Activated CD4-positive, CD25-positive, alpha-beta regulatory T cell (primary cell): ENCODE measurements at places on chromosomes 16 and 17.

- no peak for DNase-seq
Observed at GRCh38 chr17:4214157-4214556, 49.6 kb downstream of the ANKFY1 start.

GRCh38 chr16:15642557-15643047, 352 bp downstream of the MARF1 start:
- peak; percentile 75 for DNase-seq

GRCh38 chr16:19735074-19735867, 17.2 kb downstream of the IQCK start:
- no peak for DNase-seq

- no peak for DNase-seq
Observed at GRCh38 chr16:55088098-55088497, 157.4 kb downstream of the IRX5 start.

DNA sequence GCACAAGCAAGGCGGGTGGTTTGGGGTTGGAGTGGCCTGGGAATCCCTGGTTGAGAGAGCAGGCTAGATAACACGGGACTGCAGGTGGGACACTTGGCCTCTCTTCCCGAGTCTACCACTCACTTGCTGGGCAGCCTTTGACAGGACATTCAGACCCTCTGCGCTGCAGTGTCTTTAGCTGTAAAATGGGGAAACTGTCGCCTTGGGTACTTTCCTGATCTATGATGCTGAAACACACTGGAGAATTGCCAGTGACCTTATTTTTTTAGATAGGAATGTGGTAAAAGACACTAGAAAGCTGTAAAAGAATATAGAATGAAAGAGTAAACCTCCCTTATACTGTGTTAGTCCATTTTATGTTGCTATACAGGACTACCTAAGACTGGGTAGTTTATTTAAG, 30.5 kb downstream of the KSR1 start:
- no peak for DNase-seq

DNA sequence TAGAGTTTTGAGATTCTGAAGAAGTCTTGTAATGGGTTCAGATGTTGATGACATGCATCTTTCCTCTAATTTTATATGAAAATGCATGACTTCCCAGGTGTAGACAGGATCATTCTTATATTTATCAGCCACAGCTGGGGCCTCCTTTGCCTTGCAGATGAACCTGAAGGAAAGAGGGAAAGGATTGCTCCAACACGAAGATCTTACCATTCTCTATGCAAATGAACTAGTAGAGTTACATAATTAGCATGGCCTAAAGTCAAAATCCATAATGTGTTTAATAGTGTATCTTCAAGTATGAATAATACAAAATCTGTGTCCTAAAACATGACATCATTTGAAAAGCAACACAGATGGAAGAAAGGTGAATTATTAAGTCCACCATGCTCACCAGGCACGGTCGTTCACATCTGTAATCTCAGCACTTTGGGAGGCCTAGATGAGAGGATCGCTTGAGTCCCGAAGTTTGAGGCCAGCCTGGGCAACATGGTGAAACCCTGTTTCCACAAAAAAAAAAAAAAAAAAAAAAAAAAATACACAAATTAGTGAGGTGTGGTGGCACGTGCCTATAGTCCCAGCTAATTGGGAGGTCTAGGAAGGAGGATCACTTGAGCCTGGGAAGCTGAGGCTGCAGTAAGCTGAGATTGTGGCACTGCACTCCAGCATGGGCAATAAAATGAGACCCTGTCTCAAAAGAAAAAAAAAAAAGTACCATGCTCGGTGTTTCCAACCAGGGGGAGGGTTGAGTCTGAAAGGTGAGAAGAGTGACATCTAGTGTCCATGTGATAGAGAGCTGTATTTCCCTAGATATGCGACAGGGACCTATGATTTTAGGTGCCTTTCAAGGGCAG, 6.3 kb downstream of the VWA3A start:
- no peak for DNase-seq

DNA sequence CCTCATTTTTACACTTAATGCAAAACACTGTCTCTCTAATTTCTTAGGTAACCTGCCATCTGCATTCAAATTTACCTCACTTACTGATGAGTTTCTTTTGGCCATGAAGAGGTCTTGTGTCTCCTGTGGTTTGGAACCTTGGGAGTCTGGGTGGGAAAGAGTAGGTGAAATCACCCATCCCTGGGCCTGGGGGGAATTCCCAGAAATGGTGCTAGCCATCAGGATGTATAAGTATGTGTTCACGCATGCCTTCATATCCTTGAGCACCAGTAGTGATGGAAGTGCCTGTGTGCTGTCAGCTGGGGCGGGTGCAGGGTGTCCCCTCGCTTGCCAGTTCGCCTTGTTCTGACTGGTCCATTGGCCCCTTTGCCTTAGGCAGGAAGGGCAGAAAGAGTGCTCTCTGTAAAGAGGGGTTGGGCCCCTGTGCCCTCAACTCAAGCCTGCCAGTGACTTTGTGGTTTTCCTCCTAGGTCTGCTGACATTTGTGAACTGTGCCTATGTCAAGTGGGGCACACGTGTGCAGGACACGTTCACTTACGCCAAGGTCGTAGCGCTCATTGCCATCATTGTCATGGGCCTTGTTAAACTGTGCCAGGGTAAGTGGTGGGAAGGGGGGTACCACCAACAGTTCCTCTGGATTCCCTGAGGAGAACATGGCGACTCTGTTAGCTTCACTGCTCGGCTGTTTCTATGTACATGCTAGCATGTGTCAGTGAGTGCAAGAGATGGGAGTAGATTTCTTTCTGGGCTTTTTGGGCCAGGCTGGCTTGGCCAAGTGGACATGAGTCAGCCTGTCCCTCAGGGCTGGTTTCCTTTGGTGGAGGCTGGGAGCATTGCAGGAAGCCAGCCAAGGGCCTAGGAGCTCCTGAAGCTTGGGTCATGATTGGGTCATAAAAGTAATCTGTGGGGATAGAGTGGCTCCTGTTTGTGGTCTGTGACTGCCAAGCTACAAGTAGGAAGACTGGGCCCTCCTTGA, 23.2 kb downstream of the SLC7A6OS start:
- peak; percentile 26 for DNase-seq

- no peak for DNase-seq
Observed at GRCh38 chr17:42685831-42686230, 3.5 kb downstream of the CNTNAP1 start.

GRCh38 chr16:68762996-68763756, 26.1 kb downstream of the CDH1 start:
- no peak for DNase-seq

DNA sequence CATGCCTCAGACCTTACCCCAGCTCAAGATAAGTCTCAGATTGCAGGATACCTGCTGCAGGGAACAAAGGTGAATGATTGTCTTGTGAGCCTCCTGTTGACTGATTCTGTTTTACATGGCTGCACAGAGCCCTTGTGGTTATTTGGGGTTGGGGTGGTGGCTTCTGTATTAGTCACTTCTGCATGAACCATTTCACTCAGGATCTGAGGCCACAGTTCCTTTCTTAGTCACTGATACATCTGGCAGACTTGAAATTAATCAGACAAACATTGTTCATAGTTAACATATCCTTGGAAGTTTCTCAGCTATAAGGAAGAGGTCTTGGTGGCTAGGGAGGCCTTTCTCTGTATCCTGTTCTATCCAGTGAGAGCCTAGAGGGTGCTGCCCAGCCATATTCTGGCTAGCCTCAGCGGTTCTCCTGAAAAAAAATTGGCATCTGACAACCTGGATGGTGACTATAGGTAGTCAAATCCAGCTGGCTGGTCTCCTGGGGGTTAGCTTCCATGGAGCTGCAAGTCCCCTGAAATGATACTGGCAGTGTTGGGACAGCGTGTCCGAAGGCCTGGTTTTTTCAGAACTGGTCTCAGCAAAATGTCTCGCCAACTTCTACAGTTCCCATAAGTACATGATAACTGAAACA, 8.4 kb upstream of the PLK1 start:
- no peak for DNase-seq

- no peak for DNase-seq
Observed at GRCh38 chr17:69900829-69901228, 174.2 kb upstream of the KCNJ16 start.

GRCh38 chr17:56976941-56977608, 856 bp upstream of the SCPEP1 start:
- DNase-seq, result no peak

DNA sequence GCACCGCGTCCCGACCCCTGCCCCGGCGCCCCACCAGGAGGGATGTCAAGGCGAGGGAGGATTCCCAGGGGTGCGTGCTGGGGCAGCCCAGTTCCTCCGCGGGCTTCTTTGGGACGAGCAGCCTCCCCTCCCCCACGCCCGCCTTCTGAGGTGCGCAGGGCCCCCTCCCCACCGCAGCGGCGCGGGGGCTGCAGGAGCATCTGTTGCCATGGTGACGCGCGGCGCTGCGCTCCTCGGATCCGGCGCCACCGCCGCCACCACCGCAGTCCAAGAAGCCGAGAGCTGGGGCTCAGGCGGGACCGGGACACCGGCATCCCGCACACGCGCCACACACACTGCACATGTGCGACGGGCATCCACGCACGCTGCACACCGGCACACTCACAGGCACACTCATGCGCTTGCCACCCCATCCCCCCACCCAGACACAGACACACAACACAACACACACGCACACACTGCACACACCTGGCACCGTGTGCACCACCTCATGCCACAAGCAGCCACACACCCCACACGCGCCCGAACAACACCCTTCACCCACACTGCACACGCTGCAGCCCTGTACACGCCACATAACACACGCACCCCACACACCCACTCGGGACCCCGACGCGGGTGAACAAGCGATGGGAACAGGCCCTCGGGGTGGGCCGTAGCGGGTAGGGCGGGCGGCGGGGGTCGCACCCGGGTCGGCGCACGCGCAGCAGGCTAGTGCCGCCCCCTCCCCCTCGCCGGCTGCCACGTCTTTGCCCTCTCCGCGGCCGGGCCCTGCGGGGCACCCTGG, 17.0 kb downstream of the ENPP7 start:
- DNase-seq, result no peak

DNA sequence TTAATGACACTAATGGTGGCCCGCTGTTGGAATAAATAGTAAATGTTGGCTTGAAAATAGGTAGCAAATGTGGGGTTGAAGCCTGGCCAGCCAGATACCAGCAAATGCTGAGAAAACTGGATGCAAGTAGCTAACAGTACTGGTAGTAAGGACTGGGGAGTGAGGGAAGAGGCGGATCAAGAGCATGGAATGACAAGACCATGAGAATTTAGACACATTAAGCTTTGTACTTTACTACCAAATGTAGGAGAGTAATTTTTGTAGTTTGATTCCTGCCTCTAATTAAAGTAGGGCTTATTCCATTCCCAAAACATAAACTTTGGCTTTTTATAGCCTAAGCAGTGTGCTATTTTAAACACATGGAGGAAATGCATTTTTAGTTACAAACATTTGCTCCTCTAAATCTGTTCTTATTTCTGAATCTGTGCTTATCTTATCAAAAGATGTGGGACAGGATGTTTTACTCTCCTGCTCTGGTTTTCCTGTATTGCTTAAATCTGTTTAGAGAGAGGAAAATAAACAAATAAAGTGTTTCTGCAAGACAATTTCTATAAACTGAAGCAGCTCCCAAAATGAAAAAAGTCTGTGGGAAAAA, 44.1 kb downstream of the CFDP1 start:
- DNase-seq, result no peak

DNA sequence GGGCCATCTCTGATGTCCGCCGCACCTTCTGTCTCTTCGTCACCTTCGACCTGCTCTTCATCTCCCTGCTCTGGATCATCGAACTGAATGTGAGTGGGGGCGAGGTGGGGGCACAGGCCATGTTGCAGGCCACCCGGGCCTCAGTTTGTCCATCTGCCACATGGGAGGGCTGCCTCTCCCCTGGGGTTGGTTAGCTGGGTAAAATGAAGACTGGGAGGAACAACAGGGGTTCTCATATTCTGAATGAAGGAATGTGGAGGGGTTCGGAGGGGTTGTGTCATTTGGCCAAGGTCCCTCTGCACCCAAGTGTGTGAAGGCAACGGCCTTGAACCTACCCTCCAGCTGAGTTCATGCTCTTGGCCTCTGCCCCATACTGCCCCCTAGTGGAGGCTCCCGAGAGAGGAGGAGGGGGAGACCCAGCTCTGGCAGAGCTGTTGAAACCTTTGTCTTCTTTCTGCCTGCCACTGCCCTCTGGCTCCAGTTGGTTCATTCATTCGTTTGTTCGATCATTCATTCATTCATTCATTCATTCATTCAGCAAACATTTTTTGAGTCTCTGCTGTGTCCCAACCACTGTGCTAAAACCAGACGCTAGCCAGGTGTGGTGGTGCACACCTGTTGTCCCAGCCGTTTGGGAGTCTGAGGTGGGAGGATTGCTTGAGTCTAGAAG, 11.4 kb upstream of the TCAP start:
- peak; percentile 76 for DNase-seq

- DNase-seq, result no peak
Observed at GRCh38 chr16:54482892-54483574, 196.4 kb upstream of the IRX3 start.

DNA sequence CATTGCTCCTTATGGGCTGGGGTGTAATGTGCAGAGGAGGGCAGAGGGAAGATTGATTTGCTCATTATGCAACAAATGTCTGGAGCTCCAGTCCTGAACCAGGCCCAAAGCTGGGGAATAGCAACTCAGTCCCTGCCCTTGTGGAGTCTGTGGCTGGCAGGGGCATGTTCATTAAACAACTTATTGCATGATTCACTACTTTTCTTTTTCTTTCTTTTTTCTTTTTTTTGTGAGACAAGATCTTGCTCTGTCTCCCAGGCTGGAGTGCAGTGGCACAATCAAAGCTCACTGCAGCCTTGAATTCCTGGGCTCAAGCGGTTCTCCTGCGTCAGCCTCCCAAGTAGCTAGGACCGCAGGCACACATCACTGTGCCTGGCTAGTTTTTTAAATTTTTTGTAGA, 23.1 kb downstream of the MSI2 start:
- no peak for DNase-seq

- DNase-seq, result no peak
Observed at GRCh38 chr17:19372439-19372838, 5.9 kb upstream of the MAPK7 start.

DNA sequence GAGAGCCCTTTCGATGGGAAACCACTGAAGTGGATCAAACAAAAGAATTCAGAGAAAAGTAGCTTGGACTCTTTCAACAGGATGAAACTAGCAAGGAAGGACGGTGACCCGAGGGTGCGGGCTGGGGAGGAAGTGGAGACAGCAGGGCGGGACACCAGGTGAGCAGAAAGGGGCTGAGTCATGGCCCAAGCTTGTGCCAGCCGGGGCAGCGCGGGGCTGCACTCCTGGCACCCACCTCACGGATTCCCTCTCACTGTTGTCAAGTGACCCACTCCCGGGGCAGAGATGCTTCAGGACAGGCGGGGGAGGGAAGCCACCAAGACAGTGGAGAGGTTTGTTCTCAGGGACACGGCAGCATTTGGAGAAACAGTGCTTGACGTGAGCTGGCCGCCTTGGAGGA, 10.7 kb upstream of the RNF222 start:
- no peak for DNase-seq
